ENCODE measurements at places on chromosomes 2 and 18.

DNA sequence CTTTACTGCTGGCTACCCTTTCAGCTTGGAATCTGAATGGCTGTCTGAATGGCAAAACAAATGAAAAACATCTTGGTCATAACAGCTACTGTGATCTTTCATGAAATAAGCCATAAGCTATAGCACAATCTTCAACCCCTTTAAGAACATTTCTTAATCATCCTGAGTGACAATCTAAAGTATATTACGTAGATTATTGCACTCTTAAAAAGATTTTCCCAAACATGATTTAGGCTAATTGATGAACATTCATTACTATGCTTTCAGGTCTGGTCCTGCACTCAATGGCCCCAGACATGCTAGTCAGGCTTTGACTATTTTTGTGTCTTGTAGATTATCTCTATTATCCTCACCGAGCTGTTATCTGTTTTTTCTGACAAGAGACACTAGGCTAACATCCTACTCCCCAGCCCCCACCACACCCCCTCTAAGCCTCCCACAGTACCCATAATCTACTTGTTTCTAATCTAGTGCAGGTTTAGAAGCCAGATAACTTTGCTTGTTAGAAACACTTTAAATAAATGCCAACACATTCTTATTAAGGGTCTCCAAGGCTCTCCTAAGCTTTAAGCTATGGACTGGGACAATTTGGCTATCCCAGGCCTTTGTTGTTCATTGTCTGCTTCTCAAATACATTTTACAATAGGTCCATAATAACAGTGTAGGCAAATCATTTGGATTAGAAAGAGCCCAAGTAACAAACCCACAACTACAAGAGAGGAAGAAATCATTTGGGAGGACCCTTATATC lies 4.2 kb downstream of the SMAD2 start:
- DNase-seq = peak; percentile 60

- DNase-seq = peak; percentile 37
Measured at GRCh38 chr2:37896319-37896718, 28.8 kb upstream of the RMDN2 start.

DNA sequence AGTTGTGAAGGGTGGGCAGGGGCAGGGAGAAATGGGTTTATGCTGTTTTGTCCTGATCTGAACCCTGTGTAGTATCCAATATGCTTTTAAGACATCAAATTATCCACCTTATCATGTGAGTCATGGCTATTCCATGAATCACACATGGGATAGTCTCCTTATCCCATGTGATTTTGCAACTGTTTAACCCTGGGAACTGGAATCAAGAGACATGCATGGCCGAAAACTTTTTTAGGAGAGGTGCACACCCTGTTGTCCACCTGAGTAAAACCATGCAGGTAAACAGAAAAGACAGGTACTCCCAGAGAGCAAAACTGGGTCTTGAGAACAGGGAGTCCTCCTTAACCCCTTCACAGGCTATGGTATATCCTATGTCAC lies 490.6 kb upstream of the HS6ST1 start:
- no peak for DNase-seq

GRCh38 chr18:67618061-67618460 lies 101.5 kb upstream of the DSEL start:
- no peak for DNase-seq

- DNase-seq = no peak
Measured at GRCh38 chr2:230873661-230874401, 9.1 kb downstream of the ITM2C start.

GRCh38 chr2:176088937-176089842 lies 3.3 kb upstream of the HOXD13 start:
- DNase-seq = no peak

GRCh38 chr2:41216978-41217377 lies 765.1 kb upstream of the SLC8A1 start:
- no peak for DNase-seq

DNA sequence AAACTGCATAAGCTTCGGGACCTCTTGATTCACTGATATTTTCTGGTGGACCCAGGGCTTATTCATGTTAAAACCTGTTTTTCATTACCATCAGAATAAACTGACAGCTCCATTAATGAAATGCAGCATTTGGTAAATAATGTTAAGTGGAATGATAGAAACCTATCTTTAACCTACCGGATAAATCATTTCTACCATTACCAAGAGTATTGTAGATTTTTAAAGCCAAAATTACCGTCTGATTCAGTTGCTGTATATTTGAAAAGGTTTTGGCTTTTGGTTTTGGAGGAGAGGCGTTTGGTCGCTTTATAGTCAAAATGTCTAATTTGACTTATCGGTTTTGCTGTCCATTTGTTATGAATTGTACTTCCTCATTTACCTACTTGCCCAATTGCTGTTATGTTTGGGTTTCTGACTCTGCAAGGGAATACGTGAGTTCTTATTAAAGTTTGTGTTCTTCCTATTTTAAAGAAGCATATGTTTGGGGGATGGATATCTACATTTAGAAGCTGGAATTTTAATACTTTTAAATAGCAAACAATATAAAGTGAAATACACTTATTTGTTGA lies 1.0 kb upstream of the CUL3 start:
- peak; percentile 70 for DNase-seq

- no peak for DNase-seq
Measured at GRCh38 chr2:191748059-191748461, 70.1 kb downstream of the NABP1 start.

DNA sequence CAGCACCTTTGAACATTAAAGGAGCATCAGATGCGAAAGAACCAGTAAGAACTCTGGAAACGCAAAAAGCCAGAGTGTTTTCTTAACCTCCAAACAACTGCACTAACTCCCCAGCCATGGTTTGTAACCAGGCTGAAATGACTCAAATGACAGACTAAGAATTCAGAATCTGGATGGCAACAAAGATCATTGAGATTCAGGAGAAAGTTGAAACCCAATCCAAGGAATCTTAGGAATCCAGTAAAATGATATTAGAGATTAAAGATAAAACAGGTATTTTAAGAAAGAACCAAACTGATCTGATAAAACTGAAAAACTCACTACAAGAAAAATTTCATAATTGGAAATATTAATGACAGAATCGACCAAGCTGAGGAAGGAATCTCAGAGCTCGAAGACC lies 116.7 kb downstream of the PTRHD1 start:
- DNase-seq = no peak

DNA sequence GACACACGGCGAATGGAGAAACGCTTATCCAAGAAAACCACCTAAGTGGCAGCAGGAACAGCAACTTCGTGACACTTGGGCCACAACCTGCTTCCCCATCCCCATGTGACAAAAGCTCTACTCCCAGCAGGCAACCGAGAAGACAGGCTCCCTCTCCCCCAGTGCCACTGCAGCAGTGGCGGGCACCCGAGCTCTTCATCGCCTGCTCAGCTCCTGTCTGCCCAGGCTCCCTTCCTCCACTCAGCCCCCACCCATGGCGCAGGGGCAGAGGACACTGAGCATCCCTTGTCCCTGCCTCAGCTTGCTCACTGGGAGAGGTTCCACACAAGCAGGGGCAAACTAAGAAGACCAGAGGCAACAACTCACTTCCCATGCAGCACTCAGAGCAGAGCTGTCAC lies 22.9 kb downstream of the SLC66A2 start:
- DNase-seq = no peak

GRCh38 chr2:6423944-6424343 lies 441.8 kb downstream of the CMPK2 start:
- DNase-seq = no peak

DNA sequence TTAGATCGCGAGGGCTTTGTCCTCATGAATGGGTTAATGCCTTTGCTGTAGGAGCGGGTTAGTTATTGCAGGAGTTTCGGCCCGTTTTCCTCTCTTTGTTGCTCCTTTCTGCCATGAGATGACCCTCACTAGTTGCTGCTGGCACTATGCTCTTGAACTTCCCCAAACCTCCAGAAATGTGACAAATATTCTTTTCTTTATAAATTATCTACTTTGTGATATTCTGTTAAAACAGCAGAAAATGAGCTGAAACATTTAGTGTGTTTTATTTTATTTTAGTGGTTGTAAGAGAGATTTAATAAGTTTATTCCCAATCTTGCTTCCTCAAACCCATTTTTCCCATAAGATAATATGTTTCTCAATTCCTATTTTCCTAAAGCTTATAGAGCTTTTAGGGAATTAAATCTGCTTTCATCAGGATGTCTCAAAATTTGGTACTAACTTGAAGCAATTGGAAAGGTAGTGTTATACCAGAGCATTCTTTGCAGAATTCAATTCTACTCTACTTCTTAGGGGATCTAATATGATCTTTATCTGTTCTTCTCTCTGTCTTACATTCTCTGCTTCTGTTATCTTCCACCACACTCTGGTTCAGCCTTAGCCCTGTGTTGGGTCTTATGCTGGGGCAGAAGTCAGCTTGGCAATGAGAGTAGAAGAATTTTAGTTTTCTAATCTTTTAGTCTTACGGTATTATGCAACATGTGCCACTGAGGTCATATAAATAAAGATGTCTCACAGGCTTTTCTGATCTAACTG lies 23.1 kb downstream of the DDX1 start:
- peak; percentile 70 for DNase-seq

DNA sequence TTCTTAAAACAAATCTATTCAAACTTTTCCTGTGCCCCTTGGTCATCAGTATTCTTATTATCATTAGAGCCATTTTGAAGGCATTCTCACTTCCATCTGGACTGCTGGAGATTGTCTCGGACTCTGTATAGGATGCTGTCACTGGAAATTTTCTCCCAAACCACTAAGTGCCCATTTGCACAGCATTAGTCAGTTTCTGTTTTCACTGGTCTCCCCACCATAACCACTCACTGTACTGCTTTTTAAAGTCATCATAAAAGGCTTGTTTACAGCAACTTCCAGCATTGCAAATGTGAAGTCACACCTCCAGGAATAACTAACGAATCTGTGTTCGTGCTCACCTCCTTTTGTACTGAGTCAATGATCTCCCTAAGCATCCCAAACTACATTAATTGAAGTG lies 150.9 kb upstream of the SERTAD2 start:
- no peak for DNase-seq

DNA sequence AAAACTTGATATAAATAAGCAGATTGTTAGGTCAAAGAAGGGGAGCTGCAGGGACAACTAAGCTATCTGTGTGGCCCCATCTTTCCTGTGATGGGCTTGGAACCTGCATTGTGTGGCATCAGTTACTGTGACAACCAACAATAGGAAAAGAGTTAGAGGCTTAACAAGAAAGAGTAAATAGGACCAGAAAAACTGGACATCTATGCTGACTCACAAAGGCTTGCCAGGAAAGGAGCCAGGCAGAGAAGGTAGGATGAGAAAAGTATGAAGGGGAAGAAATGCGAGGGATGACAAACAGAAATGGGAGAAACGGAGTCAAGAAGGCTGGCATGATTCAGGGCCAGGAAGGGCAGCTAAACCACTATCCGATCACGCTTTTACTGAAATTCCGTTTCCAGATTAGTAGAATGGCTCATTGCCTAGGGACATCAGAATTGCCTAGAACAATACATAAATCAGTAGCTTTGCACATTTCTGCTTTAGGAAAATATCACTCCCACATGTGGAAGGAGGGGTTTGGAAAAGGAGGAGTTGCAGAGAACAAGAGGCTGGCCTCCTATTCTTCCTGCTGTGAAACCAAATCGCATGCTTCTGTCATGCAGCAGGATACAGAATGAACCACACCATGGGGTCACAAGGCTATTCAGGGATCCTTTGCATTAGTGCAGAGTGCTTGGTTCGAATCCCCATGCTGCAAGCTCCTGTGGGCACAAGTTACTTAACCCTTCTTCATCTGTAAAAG lies 7.3 kb downstream of the PLA2R1 start:
- DNase-seq = no peak

- no peak for DNase-seq
Measured at GRCh38 chr2:224155896-224156295, 116.8 kb upstream of the SERPINE2 start.

GRCh38 chr2:189393440-189394111 lies 47.7 kb upstream of the WDR75 start:
- no peak for DNase-seq

- no peak for DNase-seq
Measured at GRCh38 chr18:13524054-13524453, 202.3 kb downstream of the FAM210A start.

DNA sequence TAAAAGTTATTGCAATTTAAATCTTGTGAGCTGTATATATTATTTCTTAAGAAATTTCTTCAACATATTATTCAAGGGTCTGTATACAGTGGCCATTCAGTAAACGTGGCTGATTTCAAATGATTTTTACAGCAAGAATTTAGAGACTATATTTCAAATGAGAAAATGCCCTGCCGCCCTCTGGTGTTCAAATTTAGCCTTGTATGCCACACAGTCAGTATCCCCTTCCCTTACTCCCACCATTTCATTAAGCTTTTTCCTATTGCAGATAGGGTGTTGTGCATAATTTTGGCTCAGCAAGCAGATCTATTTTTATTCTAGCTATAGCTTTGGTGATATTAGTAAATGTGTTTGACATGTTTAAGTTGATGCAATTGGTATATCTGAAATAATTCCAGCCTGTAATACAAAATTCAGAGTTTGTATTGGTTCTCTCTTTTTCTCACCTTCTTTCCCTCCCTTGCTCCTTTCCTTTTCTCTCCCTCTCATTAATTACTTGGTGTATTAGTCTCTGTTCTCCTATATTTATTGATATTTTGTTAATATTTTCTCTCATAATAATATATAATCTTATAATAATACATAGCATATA lies 22.8 kb upstream of the SCN7A start:
- peak; percentile 17 for DNase-seq

GRCh38 chr2:204255526-204255925 lies 289.7 kb upstream of the PARD3B start:
- no peak for DNase-seq

- DNase-seq = no peak
Measured at GRCh38 chr2:174916270-174916930, 88.8 kb downstream of the CHN1 start.

DNA sequence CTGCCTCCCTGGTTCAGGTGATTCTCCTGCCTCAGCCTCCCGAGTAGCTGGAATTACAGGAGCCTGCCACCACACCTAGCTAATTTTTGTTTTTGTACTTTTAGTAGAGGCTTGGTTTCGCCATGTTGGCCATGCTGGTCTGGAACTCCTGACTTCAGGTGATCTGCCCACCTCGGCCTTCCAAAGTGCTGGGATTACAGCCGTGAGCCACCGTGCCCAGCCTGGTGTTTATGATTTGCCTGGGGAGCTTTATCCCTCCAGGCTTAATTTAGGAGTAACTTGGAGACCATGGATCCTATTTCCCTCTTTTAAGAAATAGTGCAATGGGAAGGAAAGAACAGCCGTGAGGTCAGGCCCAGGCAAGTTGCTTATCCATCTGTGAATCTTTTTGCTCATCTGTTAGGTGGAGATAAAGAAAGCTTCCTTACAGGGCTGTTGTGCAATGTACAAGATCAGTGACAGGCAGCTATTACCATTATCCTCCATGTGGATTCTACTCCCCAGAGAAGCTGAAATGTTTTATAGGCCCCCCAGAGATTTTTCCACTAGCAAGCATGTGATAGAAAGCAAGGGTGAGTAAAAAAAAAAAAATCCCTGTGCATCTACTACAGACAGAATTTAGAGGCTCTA lies 104.9 kb upstream of the MGAT5 start:
- peak; percentile 27 for DNase-seq

DNA sequence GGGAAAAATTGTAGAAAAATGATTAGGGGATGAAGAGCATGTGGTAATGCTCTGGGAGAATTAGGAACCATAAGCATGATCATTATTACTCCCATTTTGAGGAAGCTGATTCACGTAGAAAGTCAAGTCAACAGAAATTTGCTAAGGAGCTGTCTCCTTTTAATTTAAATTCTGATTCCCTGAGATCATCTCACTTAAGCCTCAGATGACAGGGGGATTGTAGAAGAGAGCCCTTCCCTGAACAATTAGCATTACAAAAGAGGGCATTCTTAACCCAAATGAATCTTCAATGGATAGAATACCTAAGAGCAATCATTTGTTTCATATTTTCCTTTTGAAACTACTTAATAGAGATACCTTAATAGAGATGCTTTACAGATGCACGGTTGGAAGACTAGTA lies 267.9 kb downstream of the NYAP2 start:
- DNase-seq = no peak

GRCh38 chr2:152198499-152198898 lies 22.9 kb upstream of the STAM2 start:
- no peak for DNase-seq
